ENCODE measurements at places on chromosomes 2 and 18.

GRCh38 chr2:20444993-20445910 lies 1.6 kb upstream of the RHOB start:
- DNase-seq, result no peak

GRCh38 chr18:78782951-78783563 lies 196.6 kb upstream of the SALL3 start:
- no peak for DNase-seq

- DNase-seq, result peak; percentile 34
Observed at GRCh38 chr2:86078774-86079545, 26.7 kb downstream of the POLR1A start.

- no peak for DNase-seq
Observed at GRCh38 chr2:217977840-217978535, 24.8 kb downstream of the TNS1 start.

- DNase-seq, result no peak
Observed at GRCh38 chr18:36692921-36693332, 135.9 kb downstream of the TPGS2 start.

- no peak for DNase-seq
Observed at GRCh38 chr2:50748671-50749070, 283.3 kb downstream of the NRXN1 start.

GRCh38 chr2:179588486-179589145 lies 272.8 kb downstream of the ZNF385B start:
- no peak for DNase-seq

DNA sequence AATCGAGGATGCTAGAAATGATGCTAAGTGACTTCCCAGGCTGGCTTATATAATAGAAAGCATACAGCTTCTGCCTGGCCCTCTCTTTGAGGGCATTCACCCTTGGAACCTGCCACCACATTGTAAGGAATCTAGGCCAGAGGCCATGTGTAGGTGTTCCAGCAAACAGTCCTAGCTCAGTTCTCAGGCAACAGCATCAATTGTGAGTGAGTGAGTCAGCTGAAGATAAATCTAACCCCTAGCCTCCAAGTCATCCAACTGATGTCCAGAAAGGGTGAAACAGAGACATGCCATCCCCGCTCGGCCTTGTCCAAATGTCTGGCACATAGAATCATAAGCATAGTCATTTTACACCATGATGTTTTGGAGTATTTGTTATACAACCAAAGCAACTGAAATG lies 324.3 kb upstream of the KLHL14 start:
- DNase-seq, result no peak

GRCh38 chr2:72952110-72952823 lies 34.9 kb downstream of the EMX1 start:
- no peak for DNase-seq

DNA sequence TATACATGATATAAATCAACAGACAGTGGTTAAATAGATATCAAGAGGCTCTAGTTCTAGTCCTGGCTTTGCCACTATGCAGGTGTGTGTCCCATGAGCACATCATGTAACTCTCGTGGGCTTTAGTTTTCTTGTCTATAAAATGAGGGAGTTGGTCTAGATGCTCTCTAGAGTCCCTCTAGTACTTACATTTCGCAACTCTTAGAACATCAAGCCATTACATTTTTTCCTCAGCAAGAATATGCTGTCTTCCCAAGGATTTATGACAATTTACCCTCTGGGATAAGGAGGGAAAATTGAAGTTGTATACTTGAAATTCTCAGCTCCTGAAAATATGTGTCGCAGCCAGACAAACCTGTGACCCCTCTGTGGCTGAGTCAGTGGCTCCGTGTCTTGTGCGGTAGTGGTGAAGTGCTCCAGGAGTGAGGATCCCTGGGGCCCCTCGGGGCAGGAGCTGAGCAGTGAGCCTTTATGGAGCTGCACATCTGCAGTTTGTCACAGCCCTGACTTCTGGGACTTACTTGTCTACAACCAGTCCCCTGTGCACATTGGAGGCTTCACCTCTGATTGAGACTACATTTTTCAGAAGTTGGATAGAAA lies 6.8 kb downstream of the PKP4 start:
- DNase-seq, result no peak

DNA sequence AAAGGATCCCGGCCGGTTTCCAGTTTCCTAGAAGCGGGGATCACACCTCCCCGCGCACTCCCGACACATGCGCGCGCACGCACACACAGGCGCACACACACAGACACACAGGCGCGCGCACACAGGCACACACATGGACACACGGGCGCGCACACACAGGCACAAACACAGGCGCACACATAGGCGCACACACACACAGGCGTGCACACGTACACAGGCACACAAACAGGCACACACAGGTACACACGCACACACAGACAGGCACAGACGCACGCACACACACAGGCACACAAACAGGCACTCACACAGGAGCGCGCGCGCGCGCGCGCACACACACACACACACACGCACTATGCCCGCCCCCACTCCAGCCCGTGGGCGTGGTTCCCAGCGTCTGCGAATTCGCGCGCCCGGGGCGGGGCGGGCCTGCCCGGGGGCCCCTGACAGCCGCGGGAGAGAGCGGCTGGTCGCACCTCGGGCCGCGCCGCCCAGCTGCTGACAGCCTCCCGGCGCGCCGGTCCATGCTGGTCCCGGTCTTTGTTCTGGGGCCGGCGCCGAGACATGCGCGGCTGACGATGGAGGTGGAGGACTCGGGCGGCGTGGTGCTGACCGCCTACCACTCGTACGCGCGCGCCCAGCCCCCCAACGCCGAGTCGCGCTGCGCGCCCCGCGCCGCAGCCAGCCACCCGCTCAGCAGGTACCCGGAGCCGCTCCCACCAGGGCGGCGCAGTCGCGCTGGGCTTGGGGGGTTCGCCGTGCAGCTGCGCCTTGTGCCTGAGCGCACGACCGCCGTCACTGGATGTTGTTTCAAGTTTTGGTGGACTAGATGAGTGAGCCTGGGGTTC lies at the start of gene ARHGAP28:
TSS of gene ARHGAP28 (plus strand) at position 470 of the 845 bp plus-strand sequence. CDS start at position 576, 106 bp downstream.
- peak; percentile 14 for DNase-seq

GRCh38 chr2:126467367-126468054 lies 188.4 kb upstream of the GYPC start:
- no peak for DNase-seq

DNA sequence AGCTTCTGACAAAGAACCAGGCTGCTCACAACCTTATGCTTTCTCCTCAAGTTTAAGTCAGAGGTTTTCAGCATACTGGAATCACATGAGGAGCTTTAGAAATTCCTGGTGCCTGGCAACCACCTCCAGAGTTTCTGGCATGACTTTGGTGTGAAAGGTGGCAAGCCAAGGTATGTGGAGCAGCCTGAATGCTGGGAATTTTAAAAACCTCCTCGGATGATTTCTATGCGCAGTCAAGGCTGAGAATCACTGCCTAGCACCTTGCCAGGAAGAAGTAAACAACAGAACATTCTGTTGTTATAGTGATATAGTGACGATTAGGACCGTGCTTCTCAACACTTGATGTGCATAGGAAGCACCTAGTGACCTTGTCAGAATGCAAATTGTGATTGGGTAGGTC lies 11.7 kb downstream of the CCBE1 start:
- no peak for DNase-seq

GRCh38 chr2:160635488-160635887 lies 141.9 kb upstream of the RBMS1 start:
- no peak for DNase-seq

DNA sequence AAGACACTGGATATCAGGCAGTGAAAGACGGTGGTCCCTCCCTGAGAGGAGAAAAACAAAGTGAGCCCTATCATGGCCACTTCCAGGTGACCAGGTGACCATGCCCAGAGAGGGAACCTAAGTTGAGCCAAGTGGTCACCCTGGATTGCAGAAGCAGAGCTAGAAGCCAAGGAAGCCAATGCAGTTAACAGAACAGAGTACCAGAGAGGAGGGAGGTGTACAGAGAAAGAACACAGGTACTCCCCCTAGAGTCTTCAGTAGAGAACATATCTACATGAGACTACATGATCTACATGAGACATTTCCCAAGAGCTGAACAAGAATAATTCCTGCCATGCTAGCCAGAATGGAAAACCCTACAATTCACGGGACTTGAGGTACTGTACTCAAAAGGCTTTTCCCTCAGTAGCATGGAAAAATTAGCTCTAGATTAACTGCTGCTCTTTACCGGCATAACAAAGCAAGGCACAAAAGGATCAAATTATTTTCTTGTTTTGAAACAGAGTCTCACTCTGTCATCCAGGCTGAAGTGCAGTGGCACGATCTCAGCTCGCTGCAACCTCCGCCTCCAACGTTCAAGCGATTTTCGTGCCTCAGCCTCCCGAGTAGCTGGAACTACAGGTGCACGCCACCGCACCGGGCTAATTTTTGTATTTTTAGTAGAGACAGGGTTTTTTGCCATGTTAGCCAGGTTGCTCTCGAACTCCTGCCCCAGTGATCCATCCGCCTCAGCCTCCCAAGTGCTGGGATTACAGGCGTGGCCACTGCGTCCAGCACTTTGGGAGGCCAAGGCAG lies 23.5 kb downstream of the ROCK2 start:
- no peak for DNase-seq

DNA sequence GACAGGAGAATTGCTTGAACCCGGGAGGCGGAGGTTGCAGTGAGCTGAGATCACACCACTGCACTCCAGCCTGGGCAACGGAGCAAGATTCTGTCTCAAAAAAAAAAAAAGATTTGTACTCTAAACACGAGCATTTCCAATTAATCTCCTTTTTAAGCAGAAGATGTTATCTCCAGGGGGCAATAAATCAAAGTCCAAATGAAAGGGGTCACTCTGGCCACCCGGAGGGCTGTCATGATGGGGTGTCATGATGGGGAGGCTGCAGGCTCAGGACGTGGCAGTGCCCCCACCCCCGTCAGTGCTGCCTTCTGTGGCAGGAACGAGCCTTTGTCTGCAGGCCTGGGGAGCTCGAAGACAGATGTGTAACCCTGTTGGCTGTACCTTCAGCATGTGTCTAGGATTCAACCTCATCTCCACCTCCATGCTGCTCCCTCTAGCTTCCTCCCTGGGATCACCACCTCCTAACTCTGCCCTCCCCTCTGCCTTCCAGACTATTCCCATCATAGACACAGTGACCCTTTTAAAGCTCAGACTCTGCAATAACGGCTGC lies 76.9 kb upstream of the YWHAQ start:
- DNase-seq, result no peak

DNA sequence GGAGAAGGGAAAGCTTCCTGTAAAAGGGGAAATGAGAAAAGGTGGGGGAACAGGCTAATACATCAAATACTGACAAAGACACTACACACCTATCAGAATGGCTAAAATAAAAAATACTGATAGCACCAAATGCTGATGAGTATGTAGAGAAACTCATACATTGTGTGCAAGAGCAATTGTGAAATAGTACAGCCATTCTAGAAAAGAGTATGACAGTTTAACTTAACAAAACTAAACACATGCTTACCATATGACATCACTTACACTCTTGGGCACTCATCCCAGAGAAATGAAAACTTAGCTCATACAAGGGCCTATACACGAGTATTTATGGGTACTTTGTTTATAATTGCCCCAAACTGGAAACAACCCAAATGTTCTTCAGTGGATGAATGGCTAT lies 53.4 kb downstream of the ZNF638 start:
- DNase-seq, result no peak

- no peak for DNase-seq
Observed at GRCh38 chr2:15640784-15641183, 49.1 kb downstream of the DDX1 start.
